ENCODE measurements at places on chromosomes 12 and 14.
A peak's percentile ranks its signal among the peaks of the same experiment; 100 is the strongest.

- no peak for DNase-seq
Observed at GRCh38 chr14:54223831-54224402, 172.9 kb upstream of the CDKN3 start.

- no peak for DNase-seq
Observed at GRCh38 chr14:23719225-23719985, 83.2 kb downstream of the DHRS2 start.

GRCh38 chr12:109521831-109522230, 44.4 kb downstream of the UBE3B start:
- DNase-seq = no peak

DNA sequence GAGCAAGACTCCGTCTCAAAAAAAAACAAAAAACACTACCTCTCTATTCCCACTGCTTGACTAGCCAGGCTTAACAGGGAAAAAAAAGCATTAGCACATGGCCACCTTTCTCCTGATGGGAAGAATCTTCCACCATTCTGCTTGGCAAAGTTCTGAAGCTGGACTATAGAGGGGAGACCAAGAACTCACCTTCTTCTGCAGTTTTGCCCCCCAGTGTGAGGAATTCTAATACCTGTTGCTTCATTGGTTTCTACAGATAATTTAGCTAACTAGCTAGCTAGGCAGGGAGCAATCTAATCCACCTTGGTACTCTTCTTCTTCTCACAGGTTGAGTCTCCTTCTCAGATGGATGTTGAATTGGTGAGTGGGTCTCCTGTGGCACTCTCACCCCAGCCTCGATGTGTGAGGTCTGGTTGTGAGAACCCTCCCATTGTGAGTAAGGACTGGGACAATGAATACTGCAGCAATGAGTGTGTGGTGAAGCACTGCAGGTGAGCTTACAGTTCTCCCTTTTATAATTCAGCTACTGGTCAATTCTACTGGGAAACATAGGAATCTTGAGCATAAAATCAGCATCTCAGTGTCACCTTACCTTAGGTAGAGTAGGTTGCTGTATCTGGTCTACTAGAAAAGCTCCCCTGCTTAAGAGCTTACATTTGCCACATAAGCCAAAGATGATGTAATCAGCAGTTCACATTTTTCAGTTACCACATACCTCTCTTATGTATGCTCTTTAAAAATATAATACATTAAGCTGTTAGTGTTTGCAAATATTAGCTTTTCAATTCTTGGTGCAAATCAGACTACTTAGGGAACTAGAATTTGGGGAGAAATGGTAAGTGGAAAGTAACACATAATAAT, 16.0 kb downstream of the METTL3 start:
- no peak for DNase-seq

GRCh38 chr14:26081043-26081442, 516.8 kb downstream of the NOVA1 start:
- no peak for DNase-seq

- DNase-seq = no peak
Observed at GRCh38 chr14:95835121-95835730, 41.4 kb upstream of the TUNAR start.

DNA sequence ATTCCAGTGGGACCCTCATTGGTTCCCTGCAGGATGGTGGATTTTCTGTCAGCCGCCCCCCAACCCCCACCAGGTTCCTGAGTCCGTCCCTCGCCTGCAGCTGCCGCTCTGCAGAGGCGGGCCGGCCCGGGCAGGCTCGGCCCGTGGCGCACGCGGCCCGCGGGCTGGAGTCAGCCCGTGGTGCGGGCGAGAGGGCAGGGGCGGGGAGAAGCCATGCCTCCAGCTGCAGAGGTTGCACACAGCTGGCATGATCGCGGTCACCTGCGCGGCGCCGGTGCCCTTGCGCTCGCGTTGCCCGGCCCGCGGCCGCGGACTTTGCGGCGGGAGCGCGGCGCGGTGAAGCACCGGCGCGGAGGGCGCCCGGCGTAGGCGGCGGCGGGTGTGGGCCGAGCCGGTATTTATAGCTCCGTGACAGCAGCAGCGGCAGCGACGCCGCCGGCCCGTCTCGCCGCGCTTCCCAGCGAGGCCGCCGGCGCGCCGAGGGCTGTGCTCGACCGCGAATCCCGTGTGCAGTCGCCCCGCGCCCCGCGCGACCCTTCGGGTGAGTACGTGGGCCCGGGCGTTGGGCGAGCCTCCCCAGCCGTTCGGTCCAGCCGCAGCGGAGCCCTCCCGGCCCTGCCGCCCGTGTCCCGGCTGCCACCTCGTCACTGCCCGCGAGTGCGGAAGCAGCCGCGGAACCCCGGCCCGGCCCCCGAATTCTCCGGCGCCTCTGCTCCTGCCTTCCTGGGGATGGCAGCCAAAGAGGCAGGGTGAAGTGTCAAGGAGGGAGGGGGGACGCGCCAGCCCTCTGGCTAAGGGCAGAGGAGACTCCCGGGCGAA, at the start of gene TMEM117:
Gene TMEM117, plus strand, starts transcription at position 426 of the 819 bp plus-strand sequence.
- DNase-seq = peak; percentile 46

DNA sequence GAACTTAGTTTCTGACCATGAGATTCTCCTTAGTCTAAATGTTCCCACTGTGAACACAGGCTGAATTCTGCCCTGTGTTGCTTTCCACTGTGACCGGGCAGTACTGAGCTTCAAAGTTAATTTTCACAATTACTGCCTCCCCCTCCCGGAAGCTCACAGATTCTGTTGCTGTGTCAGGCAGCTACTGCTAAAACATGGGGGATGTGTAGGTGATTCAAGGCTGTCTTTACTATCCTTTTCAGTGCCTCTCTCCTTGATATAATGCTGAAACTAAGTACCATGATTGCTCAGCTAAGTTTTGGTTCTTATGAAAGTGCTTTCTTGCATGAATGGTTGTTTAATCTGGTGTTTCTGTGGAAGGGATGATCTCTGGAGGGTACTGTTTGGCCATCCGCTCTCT, 428.3 kb upstream of the NOVA1 start:
- DNase-seq = no peak

DNA sequence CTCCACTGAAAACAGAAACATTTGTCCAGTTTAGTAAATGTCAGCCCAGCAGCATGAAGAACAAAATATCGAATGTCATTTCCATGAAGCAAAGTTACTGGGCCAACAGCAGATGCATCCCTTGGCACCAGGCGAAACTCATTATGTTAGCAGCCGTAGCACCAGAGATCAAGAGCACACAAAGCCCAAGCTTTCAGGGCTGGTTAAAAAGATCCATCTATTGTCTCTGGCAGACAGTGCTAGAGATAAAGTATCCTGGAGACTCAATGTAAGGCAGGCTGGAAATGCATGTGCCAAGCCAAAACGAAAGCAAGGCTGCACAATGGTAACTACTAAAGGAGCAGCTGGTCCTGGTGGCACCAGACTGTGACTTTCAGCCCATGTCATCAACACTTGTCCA, 120.3 kb upstream of the PLEKHG7 start:
- DNase-seq = no peak

- DNase-seq = peak; percentile 65
Observed at GRCh38 chr12:98516111-98516873, 902 bp downstream of the TMPO start.

- no peak for DNase-seq
Observed at GRCh38 chr12:91347481-91348214, 165.0 kb upstream of the DCN start.

- DNase-seq = no peak
Observed at GRCh38 chr12:71071536-71072097, 86.2 kb downstream of the TSPAN8 start.

GRCh38 chr14:56794088-56794556, 16.2 kb downstream of the OTX2 start:
- no peak for DNase-seq

DNA sequence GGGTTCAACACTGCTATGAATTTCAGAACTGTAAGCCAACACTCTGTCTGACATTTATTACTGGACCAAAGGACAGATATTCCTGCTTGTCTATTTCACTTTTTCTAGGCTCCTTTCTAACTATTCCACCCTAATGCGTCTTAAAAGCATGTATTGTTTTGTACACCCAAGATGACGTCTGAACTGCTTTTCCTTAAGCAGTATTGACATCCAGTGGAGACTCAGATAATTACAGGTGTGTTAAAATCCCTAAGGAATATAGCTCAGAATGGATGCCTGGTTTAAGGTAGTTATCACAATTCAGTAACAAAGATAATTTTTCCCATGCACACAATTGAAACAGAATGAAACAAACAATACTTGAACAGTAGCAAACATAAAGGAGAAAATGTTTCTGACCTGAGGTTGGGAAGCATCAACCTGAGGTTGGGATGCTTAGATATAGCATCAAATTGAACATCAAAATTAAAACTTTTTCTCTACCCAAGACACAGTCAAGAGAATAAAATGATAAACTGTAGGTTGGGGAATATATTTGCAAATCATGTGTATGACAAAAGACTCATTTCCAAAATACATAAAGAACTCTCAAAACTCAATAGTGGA, 93.7 kb upstream of the PTPRR start:
- DNase-seq = no peak

DNA sequence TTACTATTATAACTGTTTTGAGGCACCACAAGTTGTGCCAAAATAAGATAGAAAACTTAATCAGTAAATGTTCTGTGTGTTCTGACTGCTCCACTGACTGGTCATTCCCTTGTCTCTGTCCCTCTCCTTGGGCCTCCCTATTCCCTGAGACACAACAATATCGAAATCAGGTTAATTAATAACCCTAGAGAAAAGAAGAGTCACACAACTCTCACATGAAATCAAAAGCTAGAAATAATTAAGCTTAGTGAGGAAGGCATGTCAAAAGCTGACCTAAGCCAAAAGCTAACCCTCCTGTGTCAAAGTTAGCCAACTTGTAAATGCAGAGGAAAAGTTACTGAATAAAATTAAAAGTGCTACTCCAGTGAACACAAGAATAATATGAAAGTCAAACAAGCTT, 53.8 kb upstream of the CCDC196 start:
- DNase-seq = no peak

GRCh38 chr14:79279645-79280597, 931.4 kb downstream of the DIO2 start:
- DNase-seq = no peak

DNA sequence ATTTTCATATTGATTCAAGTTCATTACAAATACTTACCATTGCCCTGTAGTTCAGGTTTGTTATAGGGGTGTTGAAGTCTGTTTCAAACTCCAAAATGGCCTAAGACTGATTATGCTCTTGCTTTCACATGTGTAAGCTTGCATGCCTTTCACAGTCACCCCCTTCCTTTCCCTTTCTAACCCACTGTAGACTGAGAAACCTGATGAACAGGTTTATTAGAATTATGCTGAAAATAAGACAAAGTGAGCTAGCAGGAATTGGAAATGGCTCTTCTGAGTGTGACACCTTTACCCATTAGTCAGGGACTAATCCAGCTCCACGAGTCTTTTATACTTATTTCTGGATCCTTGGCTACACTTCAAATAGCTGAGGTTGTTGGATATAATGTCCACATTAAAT, 38.9 kb downstream of the FBXO33 start:
- no peak for DNase-seq

DNA sequence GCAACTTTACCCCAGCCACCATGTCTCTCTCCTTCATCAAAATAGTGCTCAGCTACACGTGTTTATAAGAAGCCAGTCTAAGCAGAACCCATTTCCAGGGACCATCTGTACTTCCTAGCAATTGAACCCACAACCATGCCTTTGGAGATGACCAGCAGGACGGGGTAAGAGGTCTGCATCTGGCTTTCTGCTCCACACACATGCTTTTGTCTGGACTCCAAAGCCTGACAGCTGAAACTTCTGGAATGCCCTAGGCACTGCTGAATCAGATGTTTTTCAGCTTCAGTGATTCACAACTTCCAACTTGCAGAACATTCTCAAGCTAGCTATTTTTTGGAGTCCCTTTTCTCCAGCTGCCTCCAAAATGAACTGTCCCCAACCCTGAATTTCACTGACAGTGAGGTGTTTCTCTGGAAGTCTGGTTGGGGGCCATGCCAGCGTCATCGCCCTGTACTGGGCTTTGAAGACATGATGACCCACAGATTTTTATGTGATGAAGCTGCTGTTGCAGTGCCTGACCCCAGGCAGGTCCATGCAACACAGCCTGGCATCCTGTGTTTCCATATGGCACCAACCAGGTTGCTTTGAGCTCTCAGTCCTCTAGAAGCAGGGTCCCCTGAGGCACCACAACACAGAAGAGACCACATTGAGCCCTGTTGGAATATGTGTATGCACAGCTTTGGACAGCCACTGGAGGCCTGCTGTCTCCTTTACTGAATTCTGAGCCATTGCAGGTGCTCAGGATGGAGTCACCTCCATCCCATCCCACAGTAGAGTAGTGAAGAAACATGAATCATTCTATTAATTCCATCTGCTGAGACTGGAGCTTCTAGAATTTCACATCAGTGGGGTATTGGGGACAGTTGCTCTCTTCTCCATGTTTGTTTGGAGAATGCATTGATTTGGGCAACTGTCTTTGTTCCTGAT, 80.2 kb downstream of the NUAK1 start:
- DNase-seq = no peak

- no peak for DNase-seq
Observed at GRCh38 chr14:90428676-90429075, 31.8 kb downstream of the CALM1 start.

GRCh38 chr12:92029902-92030586, 115.6 kb downstream of the BTG1 start:
- DNase-seq = no peak

DNA sequence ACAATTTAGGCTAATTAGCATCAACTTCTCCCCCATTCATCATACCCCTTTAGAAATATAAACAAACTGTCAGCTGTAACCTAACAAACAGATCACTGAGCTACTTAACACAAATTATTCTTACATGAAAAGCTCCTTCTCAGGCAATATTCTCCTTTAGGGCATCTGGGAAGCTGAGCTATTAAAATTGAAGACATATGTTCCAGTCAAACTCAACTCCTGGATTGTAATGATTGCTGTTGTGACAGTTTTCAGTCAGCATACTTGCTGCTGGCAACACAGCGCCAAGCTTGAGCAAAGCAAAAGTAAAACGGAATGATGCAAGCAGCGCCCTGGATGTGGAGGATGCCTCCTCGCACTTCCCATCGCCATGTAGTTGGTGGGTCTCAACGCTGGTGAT, 82.4 kb downstream of the SLC25A21 start:
- no peak for DNase-seq

- DNase-seq = no peak
Observed at GRCh38 chr12:64456119-64456518, 4.2 kb downstream of the TBK1 start.

GRCh38 chr14:75081660-75082229, 12.3 kb downstream of the ZC2HC1C start:
- DNase-seq = no peak

GRCh38 chr12:76124456-76124855, 40.0 kb upstream of the NAP1L1 start:
- no peak for DNase-seq

DNA sequence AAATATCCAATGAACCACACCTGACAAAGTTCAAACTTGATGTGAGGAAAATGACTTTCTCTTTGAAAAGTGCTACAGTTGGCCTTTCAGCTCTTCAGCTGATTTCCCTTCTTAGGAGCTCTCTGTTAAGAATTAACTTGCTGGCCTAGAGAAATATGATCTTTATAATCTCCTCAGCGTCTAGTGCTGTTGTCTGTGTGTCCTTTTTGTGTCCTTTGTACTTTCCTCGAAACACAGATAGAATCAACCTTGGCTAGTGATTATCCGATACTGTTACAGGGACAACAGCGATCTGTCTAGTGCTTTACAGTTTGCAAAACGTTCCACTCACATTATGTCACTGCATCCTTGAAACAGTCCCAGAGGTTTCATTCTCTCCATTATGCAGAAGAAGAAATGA, 162.8 kb upstream of the RMST start:
- no peak for DNase-seq

- no peak for DNase-seq
Observed at GRCh38 chr14:100165376-100165775, 5.9 kb upstream of the DEGS2 start.

GRCh38 chr12:7966563-7966962, 30.6 kb upstream of the SLC2A3 start:
- no peak for DNase-seq

All from C1 segment of cervical spinal cord (tissue), 14 donors.